ENCODE measurements at places on chromosomes 6 and 20.

GRCh38 chr6:25219216-25219916 lies 59.8 kb upstream of the CARMIL1 start:
- no peak for DNase-seq

DNA sequence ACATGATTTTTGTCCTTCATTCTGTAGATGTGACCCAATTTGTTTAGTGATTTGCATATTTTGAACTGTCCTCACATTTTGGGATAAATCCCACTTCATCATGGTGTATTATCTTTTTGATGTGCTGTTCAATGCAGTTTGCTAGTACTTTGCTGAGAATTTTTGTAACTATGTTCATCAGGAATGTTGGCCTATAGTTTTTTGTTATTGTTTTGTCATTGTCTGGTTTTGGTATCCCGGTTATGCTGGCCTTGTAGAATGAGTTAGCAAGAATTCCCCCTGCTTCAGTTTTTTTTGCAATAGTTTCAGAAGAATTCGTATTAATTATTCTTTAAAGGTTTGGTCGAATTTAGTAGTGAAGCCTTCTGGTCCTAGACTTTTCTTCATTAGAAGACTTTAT lies 11.9 kb downstream of the KIF25 start:
- no peak for DNase-seq

GRCh38 chr6:15232836-15233510 lies 12.9 kb upstream of the JARID2 start:
- DNase-seq, result no peak

DNA sequence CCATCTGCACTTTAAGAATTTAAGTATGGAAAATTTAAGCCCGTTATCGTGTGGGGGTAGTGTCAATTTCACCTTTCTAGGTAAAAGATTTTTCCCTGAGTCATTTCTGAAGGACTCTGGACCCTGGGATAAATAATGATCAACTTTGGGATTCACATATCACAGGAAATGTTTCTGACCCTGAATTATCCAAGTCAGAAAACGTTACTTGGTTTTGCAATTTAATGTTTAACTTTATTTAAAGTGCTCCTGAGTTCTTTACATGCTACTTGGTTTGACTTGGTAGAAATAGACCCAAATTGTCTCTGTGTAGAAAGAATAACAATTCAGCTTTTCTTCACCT lies 1.5 kb upstream of the SLC17A3 start:
- DNase-seq, result no peak

DNA sequence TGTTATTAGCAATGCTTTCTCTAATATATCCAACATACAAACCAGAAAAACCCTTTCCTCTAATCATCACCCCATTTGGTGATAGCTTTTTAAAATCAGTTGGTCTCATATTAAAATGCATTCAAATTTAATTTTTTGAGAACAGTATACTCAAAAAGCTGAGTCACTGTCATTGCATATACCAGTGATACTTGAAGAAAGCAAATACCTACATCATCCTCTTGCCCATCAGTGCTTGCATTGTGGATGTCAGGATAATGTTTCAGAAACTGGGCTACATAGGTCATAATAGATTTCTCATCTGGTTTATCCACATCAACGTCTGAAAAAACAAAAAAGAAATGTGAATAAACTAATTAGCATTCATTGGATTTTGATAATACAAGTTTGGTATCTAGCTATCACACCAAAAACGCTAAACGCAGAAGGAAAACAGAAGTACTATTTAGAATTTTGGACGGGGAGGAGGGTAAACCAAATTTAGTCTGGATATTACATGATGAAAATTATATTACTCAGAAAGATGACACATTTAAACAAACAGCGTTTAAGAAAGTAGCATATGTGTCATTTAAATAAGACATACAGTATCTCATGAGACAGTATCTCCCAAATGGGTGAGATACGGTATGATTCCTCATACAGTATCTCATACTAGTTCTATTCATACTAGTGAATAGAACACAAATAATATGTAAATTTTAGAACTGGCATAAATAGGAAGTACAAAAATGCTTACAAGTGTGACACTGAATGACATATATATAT lies 134.6 kb downstream of the SYNE1 start:
- DNase-seq, result no peak

- DNase-seq, result peak; percentile 55
These were observed 49.7 kb upstream of the IL20RA start for GRCh38 chr6:137094411-137095008.

Measured in NCI-H460 (cell line).